Osteoblast (primary cell): ENCODE measurements at places on chromosomes 11 and 22. TPM values are rescaled to one million over a fixed set of nuclear protein-coding genes. Genes with fewer than 3 reads are reported as not detected.

The DEAF1 gene
- 38.0 and 44.2 TPM in 2 replicates for total RNA-seq

The CNTF gene
- 1.4 and 1.8 TPM in 2 replicates for total RNA-seq

The GAL gene
- total RNA-seq = not detected in 2 replicates

The IFITM10 gene
- 15.0 and 18.1 TPM in 2 replicates for total RNA-seq

The PARVA gene
- 74.9 and 83.7 TPM in 2 replicates for total RNA-seq

The OR51E1 gene
- not detected in 2 replicates for total RNA-seq

The KRTAP5-9 gene
- total RNA-seq = not detected in 2 replicates

- DNase-seq = no peak
- no peaks in the 10 kb centered on the region for H3K36me3 ChIP-seq
- no peaks in the 10 kb centered on the region for H3K4me1 ChIP-seq
- H3K27ac ChIP-seq = no peak overlapping the region
- no peaks in the 10 kb centered on the region for H3K27me3 ChIP-seq
Measured at GRCh38 chr11:104813532-104813931, 84.7 kb downstream of the CASP12 start.

GRCh38 chr11:46738887-46739286 is 19.9 kb downstream of the F2 start:
- H3K27ac ChIP-seq = no peak overlapping the region
- DNase-seq = peak; percentile 27

DNA sequence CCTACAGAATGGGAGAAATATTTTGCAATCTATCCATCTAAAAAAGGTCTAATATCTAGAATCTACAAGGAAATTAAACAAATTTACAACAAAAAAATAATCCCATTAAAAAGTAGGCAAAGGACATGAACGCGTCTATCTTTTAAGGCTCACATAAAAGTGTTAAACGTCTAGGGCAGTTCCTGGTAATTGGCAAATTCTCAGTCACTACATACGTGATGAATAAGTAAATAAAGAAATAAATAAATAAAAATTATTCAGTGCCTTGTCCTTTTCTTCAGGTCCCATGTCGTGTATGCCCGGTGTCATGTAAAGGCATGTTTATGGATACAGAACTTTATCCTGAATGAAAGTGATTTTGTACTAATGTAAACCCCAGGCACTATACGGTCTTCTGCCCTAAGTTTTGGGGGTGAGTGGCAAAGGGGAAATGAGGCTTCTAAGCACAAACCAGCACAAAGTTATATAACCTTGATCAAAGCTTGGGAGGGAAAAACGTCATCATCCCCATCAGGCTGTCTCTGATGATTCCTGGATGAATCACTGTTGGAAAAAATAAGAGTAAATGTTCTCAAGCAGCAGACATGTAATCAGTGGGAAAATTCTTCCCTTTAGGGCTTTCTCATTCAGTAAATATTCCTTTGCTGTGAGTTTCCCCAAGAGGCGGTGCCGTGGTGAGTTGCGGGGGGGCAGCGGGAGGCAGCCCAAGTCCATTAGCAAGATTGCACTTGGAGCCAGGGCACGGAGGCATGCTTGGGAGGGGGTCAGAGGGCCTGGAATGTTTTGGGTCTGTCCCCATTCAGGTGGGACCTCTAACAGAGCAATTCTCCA is 30.4 kb upstream of the MICAL2 start:
- H3K4me1 ChIP-seq = peaks cover 42% of the 10 kb centered on the region
- no peak overlapping the region for H3K4me3 ChIP-seq
- no peaks in the 10 kb centered on the region for H3K27me3 ChIP-seq
- peak; percentile 83 for DNase-seq

GRCh38 chr11:74004759-74005615 is 3.9 kb downstream of the UCP3 start:
- no peak overlapping the region for H3K4me3 ChIP-seq
- no peaks in the 10 kb centered on the region for H3K27me3 ChIP-seq
- no peak overlapping the region for H3K27ac ChIP-seq
- no peak for DNase-seq
- no peaks in the 10 kb centered on the region for H3K36me3 ChIP-seq
- no peaks in the 10 kb centered on the region for H3K4me1 ChIP-seq

- DNase-seq = peak; percentile 91
- H3K36me3 ChIP-seq = no peaks in the 10 kb centered on the region
- peak overlapping the region; percentile 55 for H3K4me3 ChIP-seq
Measured at GRCh38 chr11:61488651-61489291, 19.8 kb upstream of the LRRC10B start.

GRCh38 chr22:45942787-45943493 is 34.0 kb downstream of the WNT7B start:
- DNase-seq = no peak
- H3K4me3 ChIP-seq = no peak overlapping the region
- H3K4me1 ChIP-seq = no peaks in the 10 kb centered on the region
- no peaks in the 10 kb centered on the region for H3K36me3 ChIP-seq
- no peak overlapping the region for H3K27ac ChIP-seq

- no peak for DNase-seq
- no peaks in the 10 kb centered on the region for H3K27me3 ChIP-seq
- peaks cover 10% of the 10 kb centered on the region for H3K4me1 ChIP-seq
- H3K27ac ChIP-seq = no peak overlapping the region
- no peaks in the 10 kb centered on the region for H3K36me3 ChIP-seq
- H3K4me3 ChIP-seq = no peak overlapping the region
Measured at GRCh38 chr11:66818231-66818955, 24.8 kb upstream of the RCE1 start.

- H3K36me3 ChIP-seq = no peaks in the 10 kb centered on the region
- H3K27me3 ChIP-seq = peaks cover 27% of the 10 kb centered on the region
- no peak overlapping the region for H3K27ac ChIP-seq
- DNase-seq = no peak
- no peak overlapping the region for H3K4me3 ChIP-seq
Measured at GRCh38 chr11:113907681-113908080, 3.1 kb downstream of the HTR3B start.

DNA sequence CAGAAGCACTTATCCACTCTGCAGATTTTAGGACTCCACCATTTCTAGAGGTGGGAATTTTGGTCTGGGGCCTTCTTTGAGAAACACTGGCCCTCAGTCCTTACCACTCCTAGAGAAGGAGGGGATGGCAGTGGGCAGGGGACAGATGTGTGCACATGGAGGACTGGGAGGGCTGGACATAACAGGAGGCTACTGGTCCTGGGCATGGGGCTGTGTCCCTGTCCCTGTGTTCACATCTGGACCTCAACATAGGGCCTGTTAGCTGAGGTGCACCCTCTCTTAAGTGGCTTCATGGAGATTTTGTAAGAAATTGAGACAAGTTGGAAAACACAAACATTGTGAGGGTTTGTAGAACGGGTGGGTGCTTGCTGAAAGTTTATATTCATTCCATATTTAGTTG is 103.4 kb downstream of the ATXN10 start:
- H3K4me3 ChIP-seq = no peak overlapping the region
- H3K27ac ChIP-seq = no peak overlapping the region
- H3K4me1 ChIP-seq = peaks cover 12% of the 10 kb centered on the region
- no peak for DNase-seq
- H3K27me3 ChIP-seq = no peaks in the 10 kb centered on the region

DNA sequence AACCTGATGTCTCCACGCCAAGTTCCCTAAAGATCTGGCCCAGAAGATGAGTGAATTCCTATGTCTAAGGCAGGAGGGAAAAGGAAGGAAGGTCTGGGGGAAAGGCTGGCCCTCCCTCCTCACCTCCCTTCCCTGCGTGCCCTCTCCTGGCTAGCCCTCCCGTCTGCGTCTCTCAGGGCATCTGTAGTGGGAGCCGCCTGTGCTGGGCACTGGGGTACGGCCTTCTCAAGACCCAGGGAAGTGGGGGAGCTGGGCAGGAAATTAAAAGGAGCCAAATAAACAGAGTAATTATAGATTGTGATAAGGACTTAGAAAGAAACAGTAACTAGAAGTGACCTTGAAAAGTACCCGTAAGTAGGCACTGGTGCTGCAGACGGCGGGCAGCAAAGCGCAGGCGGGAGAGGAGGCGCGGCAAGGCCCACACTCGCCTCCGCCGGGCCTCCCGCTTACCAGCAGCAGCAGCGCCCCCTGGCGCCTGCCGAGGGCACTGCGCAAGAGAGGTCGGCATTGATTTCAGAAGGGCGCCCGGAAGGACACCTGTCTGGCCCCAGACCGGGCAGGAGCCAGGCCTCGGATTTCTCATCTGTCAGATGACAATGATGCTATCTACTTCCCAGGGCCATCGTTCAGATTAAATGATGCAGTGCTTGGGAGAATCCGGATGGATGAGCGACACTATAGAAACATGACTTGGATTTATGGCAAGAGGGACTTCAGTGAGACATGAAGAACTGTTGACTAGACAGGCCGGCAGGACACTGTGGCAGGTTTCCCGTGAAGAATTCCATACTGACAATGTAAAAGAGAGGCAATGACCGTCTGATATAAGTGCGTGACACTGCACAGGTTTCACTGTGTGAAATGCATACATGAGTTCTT is 7.3 kb downstream of the KCNJ1 start:
- no peaks in the 10 kb centered on the region for H3K36me3 ChIP-seq
- H3K27me3 ChIP-seq = no peaks in the 10 kb centered on the region
- peak; percentile 88 for DNase-seq
- no peak overlapping the region for H3K27ac ChIP-seq
- no peak overlapping the region for H3K4me3 ChIP-seq

DNA sequence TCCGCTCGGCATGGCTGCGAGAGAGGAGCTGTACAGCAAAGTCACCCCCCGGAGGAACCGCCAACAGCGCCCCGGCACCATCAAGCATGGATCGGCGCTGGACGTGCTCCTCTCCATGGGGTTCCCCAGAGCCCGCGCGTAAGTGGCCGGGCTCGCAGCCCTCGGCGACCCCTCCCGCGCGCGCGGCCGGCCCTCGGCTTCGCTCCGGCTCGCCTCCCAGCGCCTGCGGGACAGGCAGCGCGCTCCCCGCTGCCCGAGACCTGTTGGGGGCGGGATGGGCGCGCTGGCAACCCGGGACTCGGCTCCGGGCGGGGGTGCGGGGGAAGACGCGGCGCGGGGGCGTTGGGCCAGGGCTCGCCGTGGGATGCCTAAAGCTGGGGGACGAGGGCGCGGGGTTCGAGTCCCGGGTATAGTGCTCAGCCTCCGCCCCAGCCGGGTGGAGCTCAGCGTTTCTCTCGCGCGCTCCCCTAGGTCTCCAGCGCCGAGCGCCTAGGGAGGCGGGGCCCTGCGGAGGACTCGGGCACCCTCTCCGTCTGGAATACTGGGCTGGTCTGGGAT is 630 bp downstream of the UBASH3B start:
- H3K27me3 ChIP-seq = no peaks in the 10 kb centered on the region
- H3K36me3 ChIP-seq = peaks cover 4% of the 10 kb centered on the region
- H3K27ac ChIP-seq = peak overlapping the region; percentile 78
- peak; percentile 94 for DNase-seq
- H3K4me1 ChIP-seq = peaks cover 20% of the 10 kb centered on the region

DNA sequence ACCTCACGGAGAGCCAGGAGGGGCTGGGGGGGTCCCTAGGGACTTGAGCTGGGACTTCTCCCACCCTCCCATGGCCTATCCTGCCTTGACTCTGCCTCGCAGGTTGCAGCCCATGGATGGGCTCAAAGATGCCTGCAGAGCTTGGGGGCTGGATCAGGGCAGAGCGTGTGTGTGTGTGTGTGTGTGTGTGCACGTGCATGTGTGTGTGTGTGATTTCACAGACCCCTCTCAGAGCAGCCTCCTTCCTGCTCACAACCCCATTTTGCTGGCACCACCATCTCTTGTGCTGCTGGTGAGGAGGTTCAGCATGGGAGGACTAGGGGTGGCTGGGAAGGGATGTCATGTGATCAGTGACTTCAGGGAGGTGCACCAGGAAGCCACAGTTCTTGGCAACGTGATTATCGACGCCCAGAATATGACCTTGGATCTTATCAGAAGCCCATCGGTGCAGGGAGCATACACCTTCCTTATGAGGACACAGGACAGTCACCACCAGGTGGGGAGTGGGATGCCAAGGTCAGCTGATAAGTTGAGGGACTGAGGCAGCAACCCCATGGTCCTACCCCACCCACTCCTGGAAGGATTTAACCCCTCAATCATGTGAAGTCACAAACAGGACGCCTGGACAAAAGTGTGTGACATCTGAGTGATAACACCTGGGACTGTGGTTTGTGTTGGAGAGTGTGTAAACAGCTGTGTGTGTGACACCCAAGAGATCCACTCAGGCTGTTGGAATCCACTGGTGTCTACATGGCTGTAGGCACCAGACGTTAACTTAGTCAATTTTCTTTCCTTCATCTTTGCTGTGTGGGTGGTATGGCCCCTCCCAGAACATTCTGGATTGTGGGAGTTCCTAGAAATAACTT is 1.8 kb upstream of the NAALADL1 start:
- peaks cover 3% of the 10 kb centered on the region for H3K27me3 ChIP-seq
- H3K4me1 ChIP-seq = no peaks in the 10 kb centered on the region
- no peak overlapping the region for H3K4me3 ChIP-seq
- H3K36me3 ChIP-seq = no peaks in the 10 kb centered on the region

- peaks cover 8% of the 10 kb centered on the region for H3K36me3 ChIP-seq
- H3K27me3 ChIP-seq = no peaks in the 10 kb centered on the region
- H3K4me3 ChIP-seq = no peak overlapping the region
- H3K27ac ChIP-seq = no peak overlapping the region
Measured at GRCh38 chr11:460331-461199, 10.5 kb downstream of the PTDSS2 start.

GRCh38 chr11:66548774-66549630 is 2.3 kb downstream of the ACTN3 start:
- no peaks in the 10 kb centered on the region for H3K36me3 ChIP-seq
- peak; percentile 52 for DNase-seq
- no peak overlapping the region for H3K4me3 ChIP-seq
- H3K4me1 ChIP-seq = peaks cover 11% of the 10 kb centered on the region
- H3K27me3 ChIP-seq = peaks cover 25% of the 10 kb centered on the region
- no peak overlapping the region for H3K27ac ChIP-seq

DNA sequence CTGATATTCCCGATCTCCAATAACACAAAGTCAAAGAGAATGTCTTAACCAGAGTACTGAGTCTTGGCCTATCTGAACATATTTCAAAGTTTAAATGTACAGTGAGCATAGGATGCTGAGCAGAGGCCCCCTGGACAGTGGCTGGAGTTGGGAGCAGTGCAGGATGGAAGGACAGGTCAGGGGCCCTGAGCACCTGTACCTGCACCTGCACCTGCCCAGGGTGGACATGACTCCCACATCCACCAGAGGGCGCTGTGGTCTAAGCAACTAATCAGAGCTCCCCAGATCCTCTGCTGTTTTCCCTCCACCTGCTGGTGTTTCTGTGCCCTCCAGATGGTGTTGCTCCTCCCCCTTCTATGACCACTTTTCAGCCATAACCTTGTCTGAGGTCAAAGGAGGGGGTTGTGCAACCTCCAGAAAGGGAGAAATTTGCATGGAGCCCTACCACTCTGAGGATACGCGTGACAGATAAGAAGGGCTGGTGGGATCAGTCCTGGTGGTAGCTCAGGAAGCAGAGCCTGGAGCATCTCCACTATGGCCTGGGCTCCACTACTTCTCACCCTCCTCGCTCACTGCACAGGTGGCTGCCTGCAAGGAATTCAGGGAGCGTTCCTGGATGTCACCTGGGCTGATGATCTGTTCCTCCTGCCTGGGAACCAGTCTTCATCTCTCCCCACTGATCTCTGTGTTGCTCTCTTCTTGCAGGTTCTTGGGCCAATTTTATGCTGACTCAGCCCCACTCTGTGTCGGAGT is 49.1 kb upstream of the VPREB1 start:
- DNase-seq = peak; percentile 31
- H3K27ac ChIP-seq = no peak overlapping the region
- H3K27me3 ChIP-seq = no peaks in the 10 kb centered on the region
- no peaks in the 10 kb centered on the region for H3K36me3 ChIP-seq
- no peak overlapping the region for H3K4me3 ChIP-seq
